ENCODE measurements at places on chromosomes 1 and 21. TPM values are rescaled to one million over a fixed set of nuclear protein-coding genes. Genes with fewer than 3 reads are reported as not detected.

The CMPK1 gene
- 131 TPM for total RNA-seq

The DCST1 gene
- total RNA-seq, result not detected

The SNX7 gene
- 18.1 TPM for total RNA-seq

The RGL1 gene
- total RNA-seq, result 0.68 TPM

The CLDN14 gene
- not detected for total RNA-seq

The FTCD gene
- total RNA-seq, result not detected

The OR2T35 gene
- total RNA-seq, result not detected

Measured in nasal cavity respiratory epithelium epithelial cell of viscerocranial mucosa (primary cell).